Upper lobe of left lung (tissue), 6 donors: ENCODE measurements at places on chromosomes 4 and X. TPM values are rescaled to one million over a fixed set of nuclear protein-coding genes. Genes with fewer than 3 reads are reported as not detected.

Gene USP38
- total RNA-seq: 30.1 TPM

GRCh38 chr4:48767055-48767929, 12.8 kb downstream of the FRYL start:
- H3K4me1 ChIP-seq: peaks cover 18% of the 10 kb centered on the region
- H3K36me3 ChIP-seq: no peaks in the 10 kb centered on the region
- H3K27ac ChIP-seq: no peak overlapping the region
- H3K27me3 ChIP-seq: no peaks in the 10 kb centered on the region
- no peak for DNase-seq

Gene FDCSP
- not detected for total RNA-seq

Gene FGFBP1
- total RNA-seq: 3.4 TPM

Gene NDST3
- not detected for total RNA-seq

GRCh38 chrX:133923113-133923512, 62.3 kb downstream of the GPC3 start:
- no peaks in the 10 kb centered on the region for H3K4me1 ChIP-seq
- no peaks in the 10 kb centered on the region for H3K27me3 ChIP-seq
- DNase-seq: no peak
- no peak overlapping the region for H3K4me3 ChIP-seq
